ENCODE measurements at places on chromosomes 5 and 9. TPM values are rescaled to one million over a fixed set of nuclear protein-coding genes. Genes with fewer than 3 reads are reported as not detected.
A peak's percentile ranks its signal among the peaks of the same experiment; 100 is the strongest.

DNA sequence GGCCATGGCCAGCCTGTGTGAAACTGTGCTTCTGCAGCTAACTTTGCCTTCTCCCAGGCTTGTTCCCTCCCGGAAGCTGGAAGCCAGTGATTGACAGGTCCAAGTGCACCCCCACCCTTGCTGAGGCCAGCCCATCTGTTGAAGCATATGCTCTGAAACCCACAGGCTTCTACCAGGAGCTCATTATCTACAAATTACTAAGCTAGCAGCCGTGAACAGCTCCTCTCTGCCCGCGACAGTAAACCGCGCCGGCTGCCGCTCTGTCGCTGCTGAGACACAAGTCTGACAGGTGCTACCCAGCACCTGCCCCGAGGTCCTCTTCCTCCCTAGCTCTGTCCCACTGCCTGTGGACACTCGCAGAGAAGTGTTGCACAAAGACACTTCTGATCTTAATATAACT is 490.9 kb downstream of the GADD45G start:
- H3K27me3 ChIP-seq, result no peaks in the 10 kb centered on the region
- H3K4me3 ChIP-seq, result no peak overlapping the region
- H3K27ac ChIP-seq, result no peak overlapping the region
- H3K36me3 ChIP-seq, result no peaks in the 10 kb centered on the region

DNA sequence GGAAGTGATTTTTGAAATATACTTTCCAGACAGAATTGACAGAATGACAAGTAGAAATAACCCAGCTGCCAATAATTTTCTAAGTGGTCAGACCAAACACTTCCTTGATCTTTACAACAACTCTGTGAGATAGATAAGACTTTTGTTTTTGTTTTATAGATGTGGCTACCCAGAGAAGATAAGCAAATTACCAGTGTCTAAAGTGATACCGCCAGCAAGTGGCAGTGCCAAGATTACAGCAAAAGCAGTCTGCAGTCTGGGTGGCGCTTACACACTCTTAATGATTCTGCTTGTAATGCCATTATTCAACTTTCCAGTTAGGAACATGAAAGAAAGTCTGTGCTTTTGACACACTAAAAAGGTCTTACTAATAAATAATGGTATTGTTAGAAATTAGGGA is 92.1 kb downstream of the HCN1 start:
- no peaks in the 10 kb centered on the region for H3K27me3 ChIP-seq
- no peak overlapping the region for H3K4me3 ChIP-seq

DNA sequence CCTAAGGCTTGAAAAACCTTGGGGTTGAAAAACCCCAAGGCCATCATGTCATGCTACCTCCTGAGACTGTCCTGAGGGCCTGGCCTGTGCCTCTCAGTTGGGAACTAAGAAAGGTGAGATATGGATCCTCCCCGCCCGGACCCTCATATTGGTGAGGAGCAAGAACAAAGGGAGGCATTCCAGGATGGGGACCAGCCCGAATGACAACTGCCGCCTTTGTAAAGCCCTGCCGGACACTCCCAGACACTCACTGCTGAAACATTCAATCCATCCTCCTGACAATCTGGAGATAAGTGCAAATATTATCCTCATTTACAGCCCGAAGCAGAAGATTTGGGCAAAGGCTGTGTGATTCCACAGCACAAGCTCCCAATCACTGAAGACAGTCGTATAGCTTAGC is 298.3 kb downstream of the NSG2 start:
- H3K4me3 ChIP-seq, result no peak overlapping the region
- DNase-seq, result no peak
- H3K27ac ChIP-seq, result no peak overlapping the region
- no peaks in the 10 kb centered on the region for H3K36me3 ChIP-seq
- no peaks in the 10 kb centered on the region for H3K4me1 ChIP-seq
- H3K27me3 ChIP-seq, result no peaks in the 10 kb centered on the region

CDO1 gene
- 6.8 TPM for total RNA-seq

- no peaks in the 10 kb centered on the region for H3K27me3 ChIP-seq
- H3K4me1 ChIP-seq, result no peaks in the 10 kb centered on the region
- no peak overlapping the region for H3K27ac ChIP-seq
- no peak overlapping the region for H3K4me3 ChIP-seq
- no peak for DNase-seq
- no peaks in the 10 kb centered on the region for H3K36me3 ChIP-seq
Measured at GRCh38 chr5:57956636-57957035, 474.0 kb upstream of the ACTBL2 start.

- H3K4me1 ChIP-seq, result peaks cover 12% of the 10 kb centered on the region
- H3K27ac ChIP-seq, result peak overlapping the region; percentile 67
- DNase-seq, result peak; percentile 78
Measured at GRCh38 chr5:123035918-123036390, 571 bp downstream of the PPIC start.

DNA sequence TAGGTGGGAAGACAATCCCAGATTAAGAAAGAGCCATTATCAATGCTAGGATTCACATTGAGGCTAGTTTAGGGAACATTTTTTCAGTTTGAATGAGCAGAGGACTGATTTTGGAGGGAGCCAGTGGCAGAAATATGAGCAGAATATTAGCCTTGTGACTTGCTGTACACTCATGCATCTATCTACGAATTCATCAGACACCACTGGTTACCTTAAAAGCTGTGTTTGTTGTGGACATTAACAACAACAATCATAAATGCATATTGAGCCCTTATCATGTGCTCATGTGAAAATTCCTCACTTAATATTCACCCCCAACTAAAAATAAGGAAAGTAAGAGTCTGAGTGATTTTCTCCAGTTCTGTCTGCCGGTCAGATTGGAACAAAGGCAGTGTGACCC is 9.9 kb upstream of the SH3TC2 start:
- H3K27me3 ChIP-seq, result no peaks in the 10 kb centered on the region
- no peaks in the 10 kb centered on the region for H3K4me1 ChIP-seq
- DNase-seq, result no peak
- H3K36me3 ChIP-seq, result no peaks in the 10 kb centered on the region

Data from SJSA1 (cell line).